ENCODE measurements at places on chromosomes 7 and 10.

GRCh38 chr10:123821136-123821535 is 70.5 kb downstream of the CPXM2 start:
- DNase-seq: no peak

DNA sequence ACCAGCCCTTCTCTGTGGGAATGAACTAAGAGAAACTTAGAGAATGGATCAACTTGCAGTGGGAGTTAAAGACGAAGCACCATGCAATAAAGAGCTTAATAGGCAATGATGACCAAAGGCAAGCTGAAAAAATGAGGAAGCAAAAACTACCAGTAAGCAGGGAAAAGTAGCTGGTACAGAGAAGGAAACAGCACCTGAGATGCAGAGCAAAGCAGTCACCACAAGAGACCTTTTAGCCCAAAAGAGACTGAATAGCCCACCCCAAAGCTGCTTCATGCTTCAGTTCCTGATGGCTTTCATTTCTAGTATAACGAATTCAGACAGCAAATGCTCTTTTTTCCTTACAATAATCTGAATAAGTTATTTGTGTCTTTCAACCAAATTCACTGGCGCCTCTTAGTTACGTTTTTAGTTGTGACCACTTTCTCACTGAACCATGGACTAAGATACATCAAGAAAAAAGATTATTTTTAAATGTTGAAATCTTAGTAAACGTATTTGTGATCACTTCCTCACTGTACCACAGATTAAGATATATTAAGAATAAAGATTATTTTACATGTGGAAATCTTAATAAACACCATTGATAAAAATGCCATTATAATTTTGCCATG is 76.0 kb downstream of the USP6NL start:
- DNase-seq: no peak

GRCh38 chr7:44391746-44392617 is 66.6 kb upstream of the CAMK2B start:
- DNase-seq: no peak

- no peak for DNase-seq
Observed at GRCh38 chr7:46191776-46192175, 270.7 kb upstream of the IGFBP3 start.

DNA sequence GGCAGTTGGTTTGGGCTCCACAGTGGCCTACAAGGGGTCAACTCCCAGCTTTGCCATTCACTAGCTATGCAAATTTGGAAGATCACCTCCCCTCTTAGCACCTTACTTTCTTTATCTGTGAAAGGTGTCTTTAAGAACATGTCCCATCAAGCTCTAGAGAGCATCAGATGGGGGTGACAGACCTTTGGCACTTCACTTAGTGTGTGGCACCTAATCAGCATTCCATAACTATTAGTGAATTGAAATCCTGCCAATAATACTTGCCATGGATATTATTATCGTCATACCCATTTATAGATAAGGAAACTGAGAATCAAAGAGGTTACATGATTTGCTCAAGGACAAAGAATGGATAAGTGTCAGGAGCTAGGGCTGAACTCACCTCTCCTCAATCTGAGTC is 51.9 kb downstream of the PLPP4 start:
- DNase-seq: no peak

GRCh38 chr10:96370584-96371157 is 11.9 kb upstream of the OPALIN start:
- DNase-seq: no peak

- no peak for DNase-seq
Observed at GRCh38 chr10:50388181-50388580, 136.9 kb upstream of the ASAH2 start.

DNA sequence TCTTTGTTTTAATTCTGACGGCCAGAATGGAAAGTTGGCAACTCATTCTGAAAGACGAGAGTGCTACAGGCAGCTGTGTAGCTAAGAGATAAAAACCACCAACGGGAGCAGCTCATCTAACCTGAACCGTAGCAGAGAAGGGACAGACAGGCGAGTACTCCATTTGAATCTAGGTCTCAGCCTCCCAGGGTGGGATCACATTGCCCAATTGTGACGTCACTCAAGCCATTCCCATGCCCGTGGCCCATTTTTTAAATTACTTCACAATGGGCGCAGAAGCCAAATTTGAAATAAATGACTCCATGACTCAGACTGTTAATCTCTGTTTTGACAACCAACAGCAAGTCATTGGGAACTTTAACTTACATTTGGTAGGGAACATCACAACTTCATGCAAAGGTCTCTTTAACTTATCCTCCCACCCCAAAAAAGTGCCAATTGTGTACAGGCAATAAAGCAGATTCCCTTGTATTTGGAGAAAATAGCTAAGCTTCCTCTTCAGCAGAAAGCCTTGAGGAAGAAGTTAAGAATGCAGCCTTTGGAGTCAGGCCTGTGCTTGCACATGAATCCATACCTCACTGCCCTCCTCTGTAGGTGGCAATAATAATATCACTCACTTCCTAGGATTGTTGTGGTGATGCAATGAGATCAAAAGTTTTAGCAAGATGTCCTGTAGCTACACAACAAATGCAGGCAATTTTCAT is 93.2 kb upstream of the KIF5B start:
- peak; percentile 67 for DNase-seq

- DNase-seq: no peak
Observed at GRCh38 chr7:48042216-48042615, 6.9 kb downstream of the C7orf57 start.

DNA sequence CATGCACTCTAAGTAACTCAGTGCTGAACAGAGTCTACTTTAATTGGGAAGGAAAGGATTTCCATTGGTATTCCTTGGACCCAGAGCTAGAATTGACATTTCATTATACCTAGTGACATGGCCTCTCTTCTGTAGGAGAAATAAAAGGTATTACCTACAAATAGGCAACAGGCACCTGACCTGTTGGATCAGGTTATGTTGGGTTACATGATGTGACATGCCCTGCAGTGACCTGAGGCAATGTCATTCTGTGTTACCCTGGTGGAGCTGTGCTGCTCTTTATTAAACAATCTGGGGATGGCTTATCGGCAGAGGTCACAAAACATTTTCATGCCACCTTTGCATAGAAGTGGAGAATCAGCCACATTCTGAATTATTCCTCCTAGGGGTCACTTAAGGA is 427.7 kb downstream of the MDFIC start:
- DNase-seq: no peak

- DNase-seq: no peak
Observed at GRCh38 chr7:116731023-116731395, 59.0 kb downstream of the MET start.

DNA sequence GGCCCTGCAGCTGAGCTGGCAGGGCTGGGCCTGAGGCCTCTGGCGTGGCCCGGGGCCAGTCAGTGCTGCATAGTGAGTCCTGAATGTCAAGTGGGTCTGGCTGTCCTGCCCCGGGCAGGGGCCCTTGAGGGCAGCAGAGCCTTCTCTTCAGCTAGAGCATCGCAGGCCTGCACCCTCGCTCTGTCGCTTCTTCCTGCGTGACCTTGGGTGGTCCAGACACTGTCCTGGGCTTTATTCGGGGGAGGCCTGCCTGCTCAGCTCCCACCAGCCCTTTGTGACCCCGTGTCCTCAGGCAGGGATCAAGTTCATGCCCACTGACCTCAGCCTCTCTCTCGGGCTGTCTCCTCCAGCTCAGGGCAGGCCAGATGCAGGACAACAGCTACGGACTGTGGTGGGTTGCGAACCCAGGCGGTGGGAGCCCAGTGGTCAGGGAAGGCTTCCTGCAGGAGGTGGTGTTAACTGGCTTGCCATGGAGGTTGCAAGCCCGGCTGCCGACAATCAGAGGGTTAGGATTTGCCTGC is 3.4 kb downstream of the TTYH3 start:
- DNase-seq: no peak

DNA sequence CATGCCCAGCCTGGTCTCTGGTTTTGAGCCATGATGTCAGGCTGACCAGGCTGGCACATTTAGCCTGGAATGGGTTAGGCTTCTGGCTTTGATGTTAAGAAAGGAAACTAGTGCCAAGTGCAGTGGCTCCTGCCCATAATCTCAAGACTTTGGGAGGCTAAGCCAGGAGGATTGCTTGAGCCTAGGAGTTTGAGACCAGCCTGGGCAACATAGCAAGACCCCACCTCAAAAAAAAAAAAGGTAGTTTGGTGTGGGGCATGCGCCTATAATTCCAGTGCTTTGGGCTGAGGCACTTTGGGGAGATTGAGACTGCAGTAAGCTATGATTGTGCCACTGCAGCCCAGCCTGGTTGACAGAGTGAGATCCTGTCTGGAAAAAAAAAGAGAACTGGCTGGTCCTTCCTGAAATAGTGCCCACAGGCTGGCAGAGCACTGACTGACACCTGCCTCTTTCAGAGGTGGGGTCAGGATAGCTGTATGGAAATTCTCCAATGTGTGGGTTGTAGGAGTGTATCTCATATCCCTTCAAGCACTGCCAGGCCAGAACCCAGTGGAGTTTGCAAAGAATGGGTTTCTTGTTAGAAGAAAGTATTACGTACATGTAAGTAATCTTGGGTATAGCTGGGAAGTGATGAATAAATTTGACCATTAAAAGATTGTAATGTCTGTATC is 61.3 kb downstream of the KAT6B start:
- DNase-seq: no peak

DNA sequence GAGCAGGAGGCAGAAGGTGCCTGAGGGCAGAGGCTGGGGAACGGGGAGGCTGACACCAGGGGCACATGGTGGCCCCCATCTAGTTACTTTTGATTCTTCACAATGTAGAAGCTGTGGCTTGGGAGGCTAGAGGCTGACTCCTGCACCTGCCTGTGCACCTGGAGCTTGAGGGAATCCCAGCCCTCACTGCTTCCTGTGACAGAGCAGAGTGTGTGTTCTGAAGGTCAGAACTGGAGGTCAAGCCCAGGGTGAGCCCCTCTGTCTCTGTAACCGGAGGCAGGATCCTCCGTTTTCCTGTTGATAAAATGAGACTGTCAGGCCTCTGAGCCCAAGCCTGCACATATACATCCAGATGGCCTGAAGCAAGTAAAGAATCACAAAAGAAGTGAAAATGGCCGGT is 124.8 kb downstream of the ACTR3B start:
- no peak for DNase-seq

- no peak for DNase-seq
Observed at GRCh38 chr10:114815791-114816190, 5.8 kb upstream of the FHIP2A start.

GRCh38 chr10:124214610-124215375 is 121.4 kb upstream of the CHST15 start:
- DNase-seq: no peak

- no peak for DNase-seq
Observed at GRCh38 chr10:64760371-64760770, 1239.2 kb downstream of the REEP3 start.

DNA sequence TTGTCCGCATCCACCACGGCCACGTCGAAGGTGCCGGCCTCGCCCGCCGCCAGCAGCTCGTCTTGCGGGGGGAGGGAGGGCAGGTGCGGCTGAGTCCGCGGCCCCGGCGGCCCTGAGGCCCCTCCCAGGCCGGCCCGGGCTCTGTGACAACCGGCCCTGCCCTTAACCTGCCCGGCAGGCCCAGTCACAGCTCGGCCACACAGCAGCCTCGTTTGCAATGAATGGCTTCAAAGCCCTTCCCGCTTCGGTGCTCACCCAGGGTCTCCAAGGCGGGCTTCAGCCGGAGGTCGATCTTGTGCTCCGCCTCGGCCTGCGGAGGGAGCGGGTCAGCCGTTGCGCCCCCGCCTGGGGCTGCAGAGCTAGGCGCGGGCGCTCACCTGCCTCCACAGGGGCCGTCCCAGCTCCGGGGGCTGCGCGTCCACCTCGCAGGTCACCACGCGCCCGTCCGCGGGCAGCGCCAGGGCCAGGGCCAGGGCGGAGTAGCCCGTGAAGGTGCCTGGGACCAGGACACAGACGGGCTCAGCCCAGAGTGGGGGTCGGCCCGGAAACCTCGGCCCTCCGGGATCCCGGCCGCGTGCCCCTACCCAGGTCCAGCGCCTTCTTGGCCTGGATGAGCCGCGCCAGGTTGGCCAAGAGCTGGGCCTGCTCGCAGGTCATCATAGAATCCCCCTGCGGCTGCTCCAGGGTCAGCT is 928 bp downstream of the COMTD1 start:
- DNase-seq: peak; percentile 67

- no peak for DNase-seq
Observed at GRCh38 chr10:133351408-133352318, 4.5 kb downstream of the PRAP1 start.

GRCh38 chr7:135745703-135746312 is 2.8 kb downstream of the FAM180A start:
- DNase-seq: no peak

DNA sequence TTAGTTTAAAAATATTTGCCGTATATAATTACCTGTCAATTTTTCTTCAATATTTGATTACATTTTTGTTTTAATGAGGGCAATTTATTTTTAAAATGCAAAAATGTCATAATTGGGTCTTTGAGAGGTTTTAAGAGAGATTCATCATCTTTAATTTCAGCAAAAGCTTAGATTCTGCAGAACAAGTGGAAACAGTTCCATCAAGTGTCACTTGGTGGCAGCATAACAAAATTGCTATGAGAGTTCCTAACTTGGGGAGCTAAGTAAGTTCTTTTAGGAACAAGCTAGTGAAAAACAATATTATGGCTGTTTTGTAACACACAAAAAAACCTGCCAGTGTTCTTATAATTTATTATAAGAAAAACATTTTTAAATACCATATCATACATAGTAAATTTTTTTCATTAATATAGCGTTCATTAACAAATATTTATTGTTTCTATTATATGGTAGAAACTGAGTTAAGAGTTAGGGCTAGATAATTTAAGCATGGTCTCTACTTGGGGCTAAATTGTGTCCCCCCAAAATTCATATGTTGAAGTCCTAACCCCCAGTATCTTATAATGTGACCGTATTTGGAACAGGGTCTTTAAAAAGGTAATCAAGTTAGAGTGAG is 155.2 kb downstream of the MAGI2 start:
- DNase-seq: no peak

DNA sequence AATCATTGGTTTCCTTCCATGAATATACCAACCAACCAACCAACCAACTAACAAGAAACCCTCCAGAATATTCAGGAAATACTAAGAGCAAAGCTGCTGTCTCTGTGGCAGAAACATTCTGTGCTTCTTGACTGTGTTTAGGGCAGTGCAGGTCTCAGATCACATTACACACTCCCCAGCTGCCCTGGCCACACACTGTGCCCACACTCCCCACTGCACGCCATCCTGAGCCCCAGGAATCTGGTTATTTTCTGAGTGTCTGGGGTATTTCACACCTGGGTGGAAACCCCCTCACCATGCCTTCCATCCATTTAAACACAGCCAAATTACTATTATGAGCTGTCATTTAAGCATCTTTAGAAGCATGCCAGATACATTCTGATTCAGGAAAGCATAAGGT is 183.7 kb upstream of the ANK3 start:
- no peak for DNase-seq

GRCh38 chr10:121715969-121716368 is 117.7 kb upstream of the FGFR2 start:
- no peak for DNase-seq

DNA sequence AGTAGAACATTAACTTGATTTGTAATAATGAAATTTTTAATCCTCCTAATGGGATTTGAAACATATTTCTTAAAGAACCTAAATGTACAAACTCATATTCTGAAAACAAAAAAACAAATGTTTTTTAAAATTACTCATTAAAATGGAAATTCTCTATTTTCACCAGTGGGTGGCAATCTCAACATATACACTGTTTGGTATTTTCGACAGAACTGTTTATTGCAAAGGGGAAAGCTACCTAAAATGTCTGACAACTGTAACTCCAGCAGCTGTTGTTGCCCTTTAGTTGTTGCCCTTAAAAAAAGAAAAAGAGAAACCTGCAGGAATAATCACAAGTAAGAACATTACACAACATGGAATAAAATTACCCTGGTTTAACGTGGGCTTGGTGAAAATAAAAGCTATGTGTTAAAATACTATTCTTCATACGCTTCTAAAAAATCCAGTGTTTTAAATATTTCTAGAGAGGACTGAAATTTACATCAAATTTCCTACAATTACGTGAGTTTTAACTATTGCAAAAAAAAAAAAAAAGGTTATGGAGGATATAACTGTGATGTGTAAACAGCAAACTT is 54.5 kb downstream of the COL1A2 start:
- no peak for DNase-seq

All from T1000 (cell line).